LHCN-M2 (cell line): ENCODE measurements at places on chromosomes 4 and X. TPM values are rescaled to one million over a fixed set of nuclear protein-coding genes. Genes with fewer than 3 reads are reported as not detected.

Gene BRS3
- not detected in 2 replicates for total RNA-seq

Gene PDE5A
- total RNA-seq = 1.6 TPM in 2 replicates

Gene GRID2
- total RNA-seq = not detected in 2 replicates

Gene NUP54
- total RNA-seq = 42.4 and 48.2 TPM in 2 replicates

Gene SAGE1
- total RNA-seq = not detected in 2 replicates

Gene FGB
- total RNA-seq = not detected in 2 replicates

Gene FAM9B
- total RNA-seq = 0.06 and 0.17 TPM in 2 replicates

Gene PABPC1L2A
- not detected in 2 replicates for total RNA-seq

Gene IL9R
- total RNA-seq = 0.13 TPM in 1 of 2 replicates, not detected in the other

Gene PGAM4
- total RNA-seq = not detected in 2 replicates

DNA sequence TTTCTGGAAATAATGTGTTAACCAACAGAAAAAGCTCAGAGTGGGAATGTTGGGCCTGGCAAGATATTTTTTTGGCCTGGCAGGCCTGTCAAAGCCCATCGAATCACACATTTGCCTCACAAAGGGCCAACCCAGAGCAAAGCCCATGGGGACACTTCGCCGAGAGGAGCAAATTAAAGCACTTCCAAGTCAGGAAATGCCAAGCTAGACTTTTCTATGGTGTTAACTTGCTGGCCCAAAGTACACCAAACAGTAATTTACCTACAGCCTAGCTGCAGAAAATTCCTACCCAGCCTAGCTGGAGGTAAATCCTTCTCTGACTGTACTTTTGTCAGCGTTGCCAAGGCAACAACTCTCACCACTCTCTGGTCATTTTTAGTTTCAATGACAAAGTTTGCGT is 288.6 kb upstream of the LDB2 start:
- DNase-seq = no peak

- DNase-seq = peak; percentile 48
These were observed 2.7 kb downstream of the ABCD1 start for GRCh38 chrX:153727123-153727931.

GRCh38 chr4:100881283-100881682 is 363.5 kb upstream of the EMCN start:
- DNase-seq = no peak

GRCh38 chrX:15269618-15270521 is at the start of gene ASB9:
TSS of gene ASB9 (minus strand) at chrX:15270083. CDS start at chrX:15269874, 209 bp downstream.
- DNase-seq = peak; percentile 71

- DNase-seq = no peak
These were observed 2.0 kb downstream of the PARM1 start for GRCh38 chr4:74934888-74935287.

GRCh38 chr4:7787681-7788141 is 151.9 kb downstream of the AFAP1 start:
- no peak for DNase-seq

GRCh38 chrX:65534450-65535292 is at the start of gene LAS1L:
TSS of gene LAS1L (minus strand) at chrX:65534787. CDS start at chrX:65534715, 72 bp downstream.
- DNase-seq = peak; percentile 93

GRCh38 chr4:10535912-10536311 is 78.7 kb upstream of the ZNF518B start:
- no peak for DNase-seq

- DNase-seq = peak; percentile 82
These were observed 636 bp upstream of the EOLA1 start for GRCh38 chrX:149540131-149540620.

GRCh38 chr4:35105486-35105885 is 1138.8 kb downstream of the ARAP2 start:
- no peak for DNase-seq

DNA sequence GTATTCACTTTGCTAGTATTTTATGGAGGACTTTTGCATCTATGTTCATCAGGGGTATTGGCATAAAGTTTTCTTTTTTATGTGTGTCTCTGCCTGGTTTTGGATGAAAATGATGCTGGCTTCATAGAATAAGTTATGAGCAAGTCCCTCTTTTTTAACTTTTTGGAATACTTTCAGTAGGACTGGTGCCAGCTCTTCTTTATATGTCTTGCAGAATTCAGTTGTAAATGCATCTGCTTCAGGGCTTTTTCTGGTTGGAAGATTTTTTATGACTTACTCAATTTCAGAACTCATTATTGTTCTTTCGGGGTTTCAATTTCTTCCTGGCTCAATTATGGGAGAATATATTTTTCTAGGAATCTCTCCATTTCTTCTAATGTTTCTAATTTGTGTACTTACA is 9.1 kb upstream of the CSN2 start:
- no peak for DNase-seq

- no peak for DNase-seq
These were observed 8.7 kb downstream of the FRG2 start for GRCh38 chr4:190018201-190018920.

GRCh38 chr4:6991249-6991648 is 51.9 kb upstream of the TADA2B start:
- no peak for DNase-seq

- DNase-seq = no peak
These were observed 321.6 kb downstream of the ARHGAP10 start for GRCh38 chr4:148053298-148054003.

DNA sequence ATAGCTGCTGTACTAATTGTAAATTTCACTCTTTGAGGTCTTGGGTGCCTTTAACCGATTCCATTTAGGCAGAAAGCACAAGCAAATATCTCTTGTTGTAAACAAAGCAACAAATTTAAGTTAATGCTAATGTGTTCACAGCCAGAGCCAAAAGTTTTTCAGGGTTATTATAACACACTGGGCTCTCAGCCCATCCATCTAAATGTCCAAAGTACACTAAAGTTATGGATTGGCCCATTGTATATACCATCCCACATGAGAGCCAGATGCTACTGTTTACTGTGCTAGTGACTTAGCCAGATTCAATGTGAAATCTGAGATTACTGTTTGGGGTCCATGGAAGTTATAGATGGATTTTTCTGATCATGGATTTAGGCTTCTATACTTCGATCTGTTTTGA is 186.7 kb downstream of the LARP7 start:
- no peak for DNase-seq

- no peak for DNase-seq
These were observed 109.9 kb downstream of the DLG3 start for GRCh38 chrX:70554523-70554922.

DNA sequence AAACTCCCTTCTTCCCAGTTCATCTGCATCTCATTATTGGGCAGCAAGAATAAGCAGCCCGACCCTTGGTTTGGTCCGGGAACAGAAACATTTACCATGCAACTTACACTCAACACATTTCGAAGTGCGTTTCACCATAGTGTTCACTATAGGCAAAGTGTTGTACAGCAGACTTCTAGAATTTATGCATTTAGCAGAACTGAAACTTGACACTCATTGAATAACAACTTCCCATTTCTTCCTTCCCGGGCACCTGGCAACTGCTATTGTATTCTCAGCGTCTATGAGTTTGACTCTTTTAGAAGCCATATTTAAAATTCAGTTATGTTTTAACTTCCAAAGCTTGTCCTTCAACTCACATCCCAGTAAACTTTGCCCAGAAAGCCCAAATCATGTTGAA is 840.6 kb downstream of the NLGN4X start:
- no peak for DNase-seq

GRCh38 chr4:80213117-80213815 is 16.0 kb downstream of the PRDM8 start:
- DNase-seq = peak; percentile 62

- no peak for DNase-seq
These were observed 122.9 kb downstream of the AFAP1 start for GRCh38 chr4:7816771-7817170.

GRCh38 chrX:18875256-18875878 is 108.5 kb downstream of the PHKA2 start:
- no peak for DNase-seq
